ENCODE measurements at places on chromosomes 2 and 18.

- DNase-seq = no peak
Observed at GRCh38 chr2:156573710-156574109, 137.5 kb downstream of the GPD2 start.

DNA sequence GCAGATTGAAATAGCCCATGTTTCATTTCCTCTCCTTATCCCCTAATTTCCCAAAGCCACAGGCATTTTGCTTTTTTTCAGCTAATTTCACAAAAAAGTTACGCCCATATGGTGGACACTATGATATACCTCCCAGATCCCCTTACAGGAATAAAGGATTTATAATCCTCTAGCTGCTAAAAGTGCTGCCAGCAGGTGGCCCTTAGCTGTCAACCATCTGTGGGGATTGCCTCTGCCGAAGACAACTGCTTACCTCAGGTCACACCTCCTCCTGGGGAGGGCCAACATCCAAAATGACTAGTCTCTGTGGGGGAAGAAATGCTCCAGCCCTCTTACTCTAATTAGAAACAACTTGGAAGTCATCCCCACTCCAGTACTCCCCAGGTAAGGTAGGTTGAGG lies 61.0 kb upstream of the EPB41L3 start:
- DNase-seq = no peak

DNA sequence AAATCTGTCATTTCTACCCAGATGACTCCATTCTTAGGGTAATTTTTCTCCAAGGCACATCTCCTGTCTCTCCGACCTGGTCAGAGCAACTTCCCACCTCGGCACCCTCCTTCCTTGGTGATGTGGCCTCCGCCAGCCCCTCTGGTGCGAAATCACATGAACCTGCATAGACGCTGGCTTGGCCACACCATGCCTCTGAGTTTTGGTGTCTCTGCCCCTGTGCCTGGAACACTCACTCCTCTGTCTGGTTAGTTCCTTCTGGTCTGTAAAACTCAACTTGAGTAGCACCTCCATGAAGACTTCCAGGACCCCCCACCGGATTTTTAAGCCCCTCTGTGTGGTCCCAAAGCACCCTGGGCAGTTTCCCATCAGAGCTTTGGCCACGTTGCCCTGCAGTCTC lies 83.2 kb upstream of the OTOS start:
- DNase-seq = no peak

DNA sequence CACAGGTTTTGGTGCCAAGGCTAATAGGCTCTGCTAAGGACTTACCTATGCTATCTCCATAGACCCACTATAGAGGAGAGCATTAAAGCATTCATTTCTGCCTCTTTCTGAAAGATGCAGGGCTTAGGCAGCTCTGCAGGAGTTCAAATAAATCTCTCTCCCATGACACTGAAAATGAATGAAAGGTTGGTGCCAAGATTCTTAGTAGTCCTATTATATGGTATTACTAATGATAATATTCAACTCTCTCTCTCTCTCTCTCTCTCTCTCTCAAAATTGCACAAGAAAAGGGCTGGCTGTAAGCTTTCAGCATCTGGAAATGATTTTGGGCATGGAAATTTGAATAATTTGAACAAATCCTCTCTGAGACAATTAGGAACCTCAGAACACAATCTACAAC lies 433.7 kb downstream of the MBD2 start:
- DNase-seq = no peak

DNA sequence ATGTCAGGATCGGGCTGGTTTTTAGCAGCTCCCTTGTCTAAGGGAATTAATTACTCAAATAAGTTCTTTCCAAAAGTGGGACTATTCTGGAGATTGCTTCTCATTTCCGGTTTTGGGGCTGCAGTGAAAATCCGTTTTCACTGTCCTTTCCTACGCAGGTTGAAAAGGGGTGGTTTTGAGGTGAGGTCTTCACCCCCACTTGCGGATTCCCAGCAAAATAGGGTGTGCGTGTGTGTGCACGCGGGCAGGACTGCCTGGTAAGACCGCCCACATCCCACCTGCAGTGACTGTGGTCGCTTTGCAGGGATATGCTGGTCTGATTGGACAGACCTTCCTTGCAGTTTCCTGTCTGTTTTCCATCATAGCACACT lies 472 bp upstream of the PLEKHM3 start:
- DNase-seq = peak; percentile 51

- DNase-seq = no peak
Observed at GRCh38 chr2:1856475-1856874, 112.2 kb upstream of the PXDN start.

All from NCI-H345 (cell line).